CD4-positive, alpha-beta T cell (primary cell): ENCODE measurements at places on chromosomes 2 and 18.

- H3K27ac ChIP-seq: no peak overlapping the region
- no peak for DNase-seq
- no peaks in the 10 kb centered on the region for H3K4me1 ChIP-seq
- no peak overlapping the region for H3K4me3 ChIP-seq
- no peaks in the 10 kb centered on the region for H3K36me3 ChIP-seq
- no peaks in the 10 kb centered on the region for H3K27me3 ChIP-seq
Observed at GRCh38 chr2:151102226-151102625, 159.4 kb downstream of the RBM43 start.

- no peak overlapping the region for H3K4me3 ChIP-seq
- H3K27ac ChIP-seq: no peak overlapping the region
- H3K4me1 ChIP-seq: peaks cover 8% of the 10 kb centered on the region
- no peaks in the 10 kb centered on the region for H3K36me3 ChIP-seq
Observed at GRCh38 chr2:30136764-30137444, 9.9 kb upstream of the YPEL5 start.

- no peak overlapping the region for H3K4me3 ChIP-seq
- peaks cover 5% of the 10 kb centered on the region for H3K4me1 ChIP-seq
- no peak overlapping the region for H3K27ac ChIP-seq
Observed at GRCh38 chr2:7736646-7737305, 819.6 kb downstream of the RNF144A start.

- H3K27me3 ChIP-seq: no peaks in the 10 kb centered on the region
- H3K4me3 ChIP-seq: no peak overlapping the region
- no peaks in the 10 kb centered on the region for H3K36me3 ChIP-seq
- no peak for DNase-seq
- no peak overlapping the region for H3K27ac ChIP-seq
Observed at GRCh38 chr2:109676346-109676902, 62.3 kb downstream of the SOWAHC start.

- peaks cover 34% of the 10 kb centered on the region for H3K27me3 ChIP-seq
- peak within 1 kb of the TSS; percentile 62 for H3K4me3 ChIP-seq
- DNase-seq: peak; percentile 40
- no peak within 1 kb of the TSS for H3K27ac ChIP-seq
Observed at GRCh38 chr2:70767699-70768589, at the start of gene ADD2. ADD2 (minus strand) TSS chr2:70768200; CDS start chr2:70706408, 61,792 bp downstream.

GRCh38 chr2:86199834-86200177 lies 549 bp downstream of the MRPL35 start:
- peak overlapping the region; percentile 88 for H3K4me3 ChIP-seq
- H3K4me1 ChIP-seq: peaks cover 18% of the 10 kb centered on the region
- no peaks in the 10 kb centered on the region for H3K36me3 ChIP-seq
- H3K27me3 ChIP-seq: no peaks in the 10 kb centered on the region
- DNase-seq: no peak

DNA sequence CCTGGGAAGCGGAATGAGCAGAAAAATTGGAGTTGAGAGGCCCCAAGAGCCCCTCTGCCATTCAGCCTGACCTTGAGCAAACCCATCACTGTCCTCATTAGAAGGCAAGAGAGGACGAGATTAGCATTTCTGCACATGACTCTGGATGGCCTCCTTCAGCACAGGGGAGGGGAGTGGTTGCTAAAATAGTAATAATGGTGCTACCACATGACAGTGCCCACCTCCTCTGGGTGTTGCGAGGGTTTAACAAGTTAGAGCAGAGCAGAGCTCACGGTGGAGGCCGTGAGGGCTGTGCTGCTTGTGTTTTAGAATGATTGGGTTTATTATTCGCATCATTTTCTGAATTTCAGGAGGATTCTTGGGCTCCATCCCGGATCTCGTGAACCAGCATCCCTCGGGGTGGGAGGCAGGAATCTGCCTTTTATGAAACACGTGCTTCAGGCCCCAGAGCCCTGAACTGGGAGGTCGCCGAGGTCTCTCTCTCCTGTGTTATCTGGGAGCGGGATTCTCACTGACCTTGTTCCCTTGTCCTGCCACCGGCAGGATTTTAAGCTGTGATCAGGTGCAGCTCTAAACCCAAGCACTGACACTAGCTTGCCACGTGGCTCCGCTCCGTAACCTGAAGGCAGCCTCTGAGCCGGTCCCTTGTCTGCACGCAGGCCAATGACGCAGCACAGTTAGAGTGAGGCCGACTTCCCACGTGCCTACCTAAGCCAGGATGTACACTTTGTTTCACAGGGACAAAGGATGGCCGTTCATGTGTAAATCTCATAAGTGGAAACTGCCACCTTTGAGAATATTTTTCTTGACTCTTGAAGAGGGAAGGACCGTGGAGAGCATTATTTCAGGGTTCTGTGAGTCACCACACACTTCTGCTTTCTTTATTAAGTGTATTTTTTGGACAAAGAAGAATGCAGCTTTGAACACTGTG lies 142.3 kb downstream of the ACOXL start:
- DNase-seq: no peak
- H3K27me3 ChIP-seq: peaks cover 4% of the 10 kb centered on the region
- H3K36me3 ChIP-seq: no peaks in the 10 kb centered on the region
- H3K27ac ChIP-seq: no peak overlapping the region
- H3K4me1 ChIP-seq: peaks cover 12% of the 10 kb centered on the region
- H3K4me3 ChIP-seq: no peak overlapping the region

GRCh38 chr2:11373096-11373495 lies 28.7 kb upstream of the ROCK2 start:
- H3K4me1 ChIP-seq: no peaks in the 10 kb centered on the region
- H3K4me3 ChIP-seq: no peak overlapping the region

GRCh38 chr2:10371441-10372196 lies 68.9 kb downstream of the HPCAL1 start:
- peaks cover 71% of the 10 kb centered on the region for H3K4me1 ChIP-seq
- no peak for DNase-seq
- peaks cover 5% of the 10 kb centered on the region for H3K36me3 ChIP-seq
- no peaks in the 10 kb centered on the region for H3K27me3 ChIP-seq
- no peak overlapping the region for H3K4me3 ChIP-seq

- no peak for DNase-seq
- no peaks in the 10 kb centered on the region for H3K4me1 ChIP-seq
- no peak overlapping the region for H3K4me3 ChIP-seq
- no peak overlapping the region for H3K27ac ChIP-seq
- peaks cover 15% of the 10 kb centered on the region for H3K36me3 ChIP-seq
Observed at GRCh38 chr2:97845818-97846217, 132.4 kb downstream of the ZAP70 start.

- DNase-seq: no peak
- no peak overlapping the region for H3K4me3 ChIP-seq
- H3K36me3 ChIP-seq: no peaks in the 10 kb centered on the region
- no peak overlapping the region for H3K27ac ChIP-seq
- peaks cover 4% of the 10 kb centered on the region for H3K27me3 ChIP-seq
Observed at GRCh38 chr2:176583607-176584006, 314.4 kb downstream of the MTX2 start.
